ENCODE measurements at places on chromosomes 12 and 14.

DNA sequence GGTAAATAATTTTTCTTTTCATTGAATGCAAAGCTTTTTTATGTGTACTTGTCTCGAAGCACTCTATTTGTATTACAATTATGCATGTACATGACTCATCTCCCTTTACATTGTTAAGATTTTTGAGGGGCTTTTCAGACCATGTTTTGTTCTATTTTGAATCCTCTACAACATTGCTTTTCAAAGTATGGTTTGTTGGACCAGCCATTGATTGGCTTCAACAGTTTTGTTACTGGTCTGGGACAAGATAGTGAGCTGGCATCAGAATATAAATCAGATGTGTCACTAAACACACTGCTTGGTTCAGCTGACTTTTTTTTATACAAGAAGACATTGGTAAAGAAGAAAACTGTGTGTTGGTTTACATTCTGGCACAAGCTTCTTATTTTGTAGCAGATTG is 122.3 kb downstream of the MON2 start:
- peak; percentile 26 for DNase-seq

- no peak for DNase-seq
These were observed 84.3 kb upstream of the TTC7B start for GRCh38 chr14:90900476-90901083.

DNA sequence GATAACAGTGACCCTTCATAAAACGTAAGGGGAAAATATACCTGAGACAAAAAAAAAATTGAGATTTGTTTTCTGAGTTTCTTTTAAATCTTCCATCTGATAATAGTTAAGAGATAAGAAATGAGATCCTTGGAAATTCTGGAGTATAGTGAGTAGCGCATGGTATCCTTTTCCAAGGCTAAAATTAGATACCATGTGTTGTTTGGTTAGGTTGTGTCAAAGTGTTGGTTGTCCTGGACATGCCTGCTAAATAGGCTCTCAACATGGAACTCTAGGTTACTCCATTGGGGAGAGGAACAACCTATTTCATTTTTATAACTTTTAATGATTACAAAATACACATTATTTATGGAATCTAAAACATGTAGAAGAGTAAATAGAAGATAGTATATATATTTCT is 14.8 kb downstream of the PYGL start:
- no peak for DNase-seq

DNA sequence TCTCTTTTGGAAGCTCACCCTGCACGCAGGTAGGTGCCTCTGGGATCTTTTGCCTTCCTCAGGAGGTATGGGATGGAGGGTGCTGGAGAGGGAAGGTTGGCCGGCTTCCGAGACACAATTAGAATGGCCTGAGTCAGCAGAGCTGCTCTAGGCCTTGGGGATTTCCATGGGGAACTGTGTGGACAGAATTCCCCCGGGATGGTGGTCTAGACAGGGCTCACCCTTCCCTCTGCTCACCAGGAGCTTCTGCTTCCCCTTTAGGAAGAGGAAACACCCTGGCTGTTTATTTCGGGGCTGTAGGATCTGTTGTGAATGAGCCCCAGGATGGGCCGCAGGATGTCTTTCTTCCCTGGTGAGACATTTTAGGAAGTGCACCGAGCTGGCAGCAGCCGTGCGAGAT is 43.7 kb upstream of the TMED10 start:
- no peak for DNase-seq

- no peak for DNase-seq
These were observed 295.2 kb upstream of the SRRM4 start for GRCh38 chr12:118685983-118686607.

- DNase-seq = peak; percentile 4
These were observed 1480.2 kb downstream of the AACS start for GRCh38 chr12:126545411-126545810.

Measured in non-pigmented ciliary epithelial cell (primary cell).